ENCODE measurements at places on chromosomes 5 and 9.

- no peak for DNase-seq
Measured at GRCh38 chr9:114038724-114039313, 39.3 kb downstream of the AMBP start.

GRCh38 chr5:72238712-72239445 is 81.2 kb downstream of the MRPS27 start:
- DNase-seq, result peak; percentile 23

- DNase-seq, result no peak
Measured at GRCh38 chr9:26181836-26182235, 503.6 kb upstream of the TUSC1 start.

GRCh38 chr9:36731068-36731956 is 158.6 kb downstream of the MELK start:
- DNase-seq, result no peak

GRCh38 chr9:68805890-68806517 is 101.0 kb downstream of the PIP5K1B start:
- no peak for DNase-seq

- no peak for DNase-seq
Measured at GRCh38 chr5:9302218-9302617, 243.7 kb downstream of the SEMA5A start.

- DNase-seq, result no peak
Measured at GRCh38 chr9:18632632-18633403, 158.9 kb downstream of the ADAMTSL1 start.

- no peak for DNase-seq
Measured at GRCh38 chr5:14165375-14166106, 22.4 kb downstream of the TRIO start.

DNA sequence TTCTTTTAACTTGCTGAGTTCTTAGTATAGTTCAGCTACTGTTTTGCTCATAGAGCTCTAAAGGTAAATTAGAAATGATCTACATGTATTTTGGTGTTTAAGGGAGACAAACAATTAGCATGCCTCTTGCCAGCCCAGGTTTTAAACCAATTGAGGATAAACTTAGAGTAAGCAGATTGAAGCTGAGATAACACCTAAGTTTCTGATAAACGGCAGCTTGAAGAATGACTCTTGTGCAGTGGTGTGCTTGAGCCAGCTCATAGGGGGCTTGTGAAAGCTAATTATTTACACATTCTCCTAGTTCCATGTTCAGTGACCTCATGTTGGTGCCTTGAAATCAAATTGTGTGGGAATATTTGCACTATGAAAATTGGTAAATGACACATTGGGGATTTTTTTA is 193.0 kb downstream of the PRR16 start:
- DNase-seq, result no peak

DNA sequence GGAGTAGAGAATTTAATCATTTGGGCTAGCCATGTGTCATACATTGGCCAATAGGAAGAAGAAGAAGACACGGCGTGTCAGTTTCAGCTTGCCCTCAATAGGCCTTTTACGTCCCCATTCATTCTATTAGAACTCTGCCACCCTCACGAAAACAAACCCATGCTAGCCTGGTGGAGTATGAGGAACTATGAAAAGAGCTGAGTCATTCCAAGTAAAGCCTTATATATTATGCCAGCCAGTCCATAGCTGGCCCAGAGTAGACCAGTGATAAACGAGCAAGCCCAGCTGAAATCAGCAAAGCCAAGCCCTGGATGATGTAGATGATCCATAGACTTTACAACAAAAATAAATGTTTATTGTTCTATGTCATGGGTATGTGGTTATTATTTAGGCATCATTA is 895.1 kb downstream of the TLE1 start:
- no peak for DNase-seq

DNA sequence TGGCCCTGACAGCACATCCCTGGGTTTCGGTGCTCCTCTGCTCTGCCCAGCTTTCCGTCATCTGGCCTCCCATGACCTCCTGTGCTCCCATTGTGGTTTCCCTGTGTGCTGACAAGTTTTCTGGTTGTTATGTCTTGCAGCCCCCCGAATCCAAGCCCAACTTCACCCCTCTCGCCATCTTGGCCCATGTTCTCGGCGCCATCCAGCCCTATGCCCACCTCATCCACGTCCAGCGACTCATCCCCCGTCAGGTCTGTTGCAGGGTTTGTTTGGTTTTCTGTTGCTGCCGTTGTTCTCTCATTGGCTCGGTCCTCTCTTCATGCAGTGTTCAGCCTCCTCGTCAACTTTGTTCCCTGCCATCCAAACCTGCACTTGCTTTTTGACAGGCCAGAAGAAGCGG is 196.4 kb downstream of the NR3C1 start:
- DNase-seq, result no peak

- DNase-seq, result no peak
Measured at GRCh38 chr5:112436144-112436543, 17.1 kb upstream of the EPB41L4A start.

GRCh38 chr9:126423142-126423915 is 96.7 kb downstream of the MVB12B start:
- no peak for DNase-seq

DNA sequence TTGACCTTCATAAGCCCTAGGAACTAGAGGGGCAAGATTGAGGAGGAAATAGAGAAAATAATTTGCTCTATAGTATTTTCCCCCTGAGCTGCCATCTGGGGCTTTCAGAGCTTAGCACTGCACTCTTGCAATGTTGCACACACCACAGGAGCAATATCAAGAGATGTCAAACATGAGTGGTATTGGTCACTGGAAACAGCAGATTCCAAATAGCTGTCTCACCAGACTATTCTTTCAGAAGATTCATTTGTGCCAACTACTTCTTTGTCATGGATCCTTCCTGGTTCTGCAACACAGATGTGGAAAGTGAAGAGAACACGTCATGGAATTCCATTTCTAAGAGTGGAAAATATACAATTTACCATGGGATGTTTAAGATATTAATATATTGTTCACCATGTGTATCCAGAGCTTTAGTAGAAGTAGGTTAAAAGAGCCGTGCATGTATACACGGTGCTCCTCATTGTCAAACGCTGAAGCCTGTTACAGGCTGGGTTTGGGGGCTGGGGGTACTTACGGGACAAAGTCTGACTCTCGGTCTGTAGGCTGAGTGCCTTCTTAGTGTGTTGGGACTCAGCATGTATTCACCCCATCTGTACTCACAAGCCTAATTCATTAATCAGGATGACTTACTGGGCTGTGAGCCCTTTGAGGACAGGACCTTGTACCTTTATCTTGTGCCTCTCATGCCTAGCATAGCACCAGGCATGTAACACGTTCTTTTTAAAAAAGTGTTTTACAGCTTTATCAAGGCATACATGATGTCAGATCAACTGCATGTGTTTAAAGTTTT is 31.4 kb upstream of the GDNF start:
- no peak for DNase-seq

GRCh38 chr9:106755736-106756135 is 107.2 kb upstream of the ZNF462 start:
- DNase-seq, result no peak

Measured in NT2/D1 (cell line).